Activated CD4-positive, alpha-beta T cell treated with anti-CD3 and anti-CD28 coated beads for 4 hours (primary cell): ENCODE measurements at places on chromosomes 7 and 10.
A peak's percentile ranks its signal among the peaks of the same experiment; 100 is the strongest.

DNA sequence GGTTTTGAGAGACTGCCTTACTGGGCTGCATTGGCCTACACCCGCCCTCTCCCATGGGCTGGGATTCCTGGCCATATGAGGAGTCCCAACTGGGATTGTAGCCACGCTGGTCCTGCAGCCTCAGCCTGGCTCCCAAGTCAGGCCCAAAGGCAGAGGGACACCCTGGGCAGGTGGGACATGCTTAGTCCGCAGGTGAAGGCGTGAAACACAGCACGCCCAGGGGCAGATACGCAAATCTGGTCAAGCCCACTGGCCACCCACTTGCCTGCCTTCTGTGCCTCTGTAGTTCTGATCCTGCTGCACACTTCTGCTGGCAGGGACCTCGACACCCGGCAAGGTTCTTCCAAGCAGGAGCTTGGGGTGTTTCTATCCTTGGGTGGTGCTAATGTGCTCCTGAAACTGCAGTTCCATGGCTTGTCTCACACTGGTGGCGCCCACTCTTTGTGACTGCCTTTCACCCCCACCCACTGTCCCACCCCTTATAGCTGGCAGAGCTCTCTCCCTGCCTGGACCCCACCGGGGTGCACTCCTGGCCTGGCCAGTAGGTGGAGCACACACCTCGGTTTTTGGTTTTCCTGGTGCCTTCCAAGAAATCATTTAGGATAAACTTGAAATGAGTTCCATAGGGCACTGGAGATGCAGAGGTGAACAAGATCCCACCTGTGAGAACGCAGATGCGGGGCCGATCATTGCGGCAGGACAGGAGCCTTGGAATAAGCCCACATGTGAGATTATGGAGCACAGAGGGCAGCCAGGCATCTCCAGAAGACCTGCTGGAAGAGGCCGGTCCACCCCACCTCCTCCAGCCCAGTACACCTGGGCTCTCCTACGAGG is 47.9 kb downstream of the MKI67 start:
- peak; percentile 36 for DNase-seq

DNA sequence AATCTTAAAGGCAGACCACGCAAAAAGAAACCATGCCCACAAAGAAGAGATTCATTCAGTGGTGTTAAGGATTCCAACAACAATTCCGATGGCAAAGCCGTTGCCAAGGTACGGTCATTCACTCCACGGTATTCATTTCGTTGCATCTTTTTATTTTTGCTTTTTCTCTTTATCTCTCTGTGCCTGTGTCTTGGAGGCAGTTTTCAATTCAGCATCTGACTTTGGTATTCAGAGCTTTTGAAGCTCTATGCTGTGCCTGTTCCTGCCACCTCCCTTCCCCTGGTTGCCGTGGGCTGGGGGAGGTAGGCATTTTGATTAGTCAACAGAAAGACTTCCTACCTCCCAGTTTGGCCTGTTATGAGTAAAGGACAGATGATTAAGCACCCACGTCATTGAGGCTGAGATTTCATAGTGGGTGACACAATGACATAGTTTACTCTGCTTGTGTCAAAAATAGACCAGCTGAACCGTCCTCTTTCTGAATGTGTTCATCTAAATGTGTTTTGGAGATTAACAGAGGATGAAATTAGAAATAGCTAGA is 149.5 kb downstream of the ARID5B start:
- peak; percentile 84 for DNase-seq

- DNase-seq = no peak
Measured at GRCh38 chr10:24262929-24263590, 54.1 kb downstream of the KIAA1217 start.

DNA sequence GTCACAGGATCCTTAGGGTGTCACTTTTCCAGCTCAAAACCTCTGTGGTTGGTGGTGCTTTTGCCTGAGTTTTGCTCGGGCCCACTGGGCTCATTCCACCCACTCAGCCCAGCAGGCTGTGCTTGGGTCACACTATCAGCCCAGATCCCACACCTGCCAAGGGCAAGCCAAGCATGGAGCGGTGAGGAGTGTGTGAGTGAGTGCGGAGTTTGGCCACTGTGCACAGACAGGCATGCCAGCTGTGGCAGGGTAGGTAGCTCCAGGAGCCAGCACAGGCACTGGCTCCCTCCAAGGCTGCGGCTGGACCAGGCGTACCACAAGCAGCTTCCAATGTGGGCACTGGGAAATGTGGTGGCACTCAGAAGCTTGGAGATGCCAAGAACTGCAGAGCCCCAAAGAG is 43.9 kb upstream of the TECTB start:
- DNase-seq = no peak

GRCh38 chr10:44348496-44348895 is 36.4 kb downstream of the CXCL12 start:
- no peak for DNase-seq

DNA sequence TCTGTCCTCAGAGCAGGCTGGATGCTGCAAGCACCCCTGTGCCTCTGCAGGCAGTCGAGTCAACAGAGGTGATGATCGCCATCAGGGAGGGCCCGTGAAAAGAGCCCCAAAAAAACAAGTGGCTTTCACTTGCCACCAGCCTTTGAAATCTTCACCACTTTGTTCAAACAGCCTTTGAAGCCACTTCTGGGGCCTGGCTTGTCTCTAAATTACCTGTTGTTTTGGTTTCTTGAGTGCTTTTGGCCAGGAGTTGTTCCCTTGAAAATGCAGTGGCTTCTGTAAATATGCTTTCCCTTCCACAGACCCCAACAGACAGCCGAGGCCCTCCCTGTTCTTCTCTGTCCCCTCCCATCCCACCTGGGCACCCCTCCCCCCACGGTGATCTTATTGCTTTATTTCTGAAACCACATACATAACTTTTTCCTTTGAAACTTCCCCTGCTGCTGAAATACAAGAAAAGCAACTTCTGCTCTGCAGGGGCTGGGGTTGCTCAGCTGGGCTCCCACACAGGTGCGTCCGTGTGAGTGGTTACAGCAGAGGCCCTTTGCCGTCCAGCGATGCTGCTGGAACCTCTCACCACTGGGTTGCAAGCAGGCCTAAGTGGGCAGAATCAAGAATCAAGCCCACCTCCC is 283.8 kb upstream of the SHH start:
- no peak for DNase-seq

GRCh38 chr10:102230861-102231356 is 4.8 kb downstream of the ELOVL3 start:
- DNase-seq = peak; percentile 39

GRCh38 chr10:107790271-107790670 is 625.8 kb upstream of the SORCS1 start:
- DNase-seq = no peak

GRCh38 chr10:4522296-4523000 is 303.6 kb upstream of the AKR1E2 start:
- DNase-seq = no peak

DNA sequence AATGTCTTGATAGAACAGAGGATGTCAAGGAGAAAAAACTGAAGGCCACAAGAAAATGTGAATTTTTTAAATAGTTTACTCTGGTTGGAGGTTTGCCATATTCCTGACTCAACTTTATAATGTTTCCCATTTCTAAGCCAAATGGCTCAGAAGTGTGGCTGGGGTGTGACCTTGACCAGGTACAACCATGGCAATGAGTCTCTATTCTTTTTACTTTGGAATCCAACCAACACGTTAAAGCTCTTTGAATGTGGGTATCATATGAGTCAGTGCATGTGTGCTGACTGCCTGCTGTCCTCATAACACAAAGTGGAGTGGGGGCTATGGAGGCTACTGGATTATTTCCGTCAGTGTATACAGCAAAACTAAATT is 33.5 kb upstream of the DLD start:
- no peak for DNase-seq

- no peak for DNase-seq
Measured at GRCh38 chr10:17452060-17452841, 2.1 kb downstream of the ST8SIA6 start.

- no peak for DNase-seq
Measured at GRCh38 chr10:50556237-50557120, 67.3 kb downstream of the SGMS1 start.
